ENCODE measurements at places on chromosomes 6 and 20.

- no peak for DNase-seq
These were observed 61.7 kb upstream of the MAP3K4 start for GRCh38 chr6:160929831-160930230.

- no peak for DNase-seq
These were observed 8.5 kb upstream of the PDYN start for GRCh38 chr20:2002365-2002764.

GRCh38 chr6:40131675-40132074 is 197.4 kb upstream of the MOCS1 start:
- no peak for DNase-seq

DNA sequence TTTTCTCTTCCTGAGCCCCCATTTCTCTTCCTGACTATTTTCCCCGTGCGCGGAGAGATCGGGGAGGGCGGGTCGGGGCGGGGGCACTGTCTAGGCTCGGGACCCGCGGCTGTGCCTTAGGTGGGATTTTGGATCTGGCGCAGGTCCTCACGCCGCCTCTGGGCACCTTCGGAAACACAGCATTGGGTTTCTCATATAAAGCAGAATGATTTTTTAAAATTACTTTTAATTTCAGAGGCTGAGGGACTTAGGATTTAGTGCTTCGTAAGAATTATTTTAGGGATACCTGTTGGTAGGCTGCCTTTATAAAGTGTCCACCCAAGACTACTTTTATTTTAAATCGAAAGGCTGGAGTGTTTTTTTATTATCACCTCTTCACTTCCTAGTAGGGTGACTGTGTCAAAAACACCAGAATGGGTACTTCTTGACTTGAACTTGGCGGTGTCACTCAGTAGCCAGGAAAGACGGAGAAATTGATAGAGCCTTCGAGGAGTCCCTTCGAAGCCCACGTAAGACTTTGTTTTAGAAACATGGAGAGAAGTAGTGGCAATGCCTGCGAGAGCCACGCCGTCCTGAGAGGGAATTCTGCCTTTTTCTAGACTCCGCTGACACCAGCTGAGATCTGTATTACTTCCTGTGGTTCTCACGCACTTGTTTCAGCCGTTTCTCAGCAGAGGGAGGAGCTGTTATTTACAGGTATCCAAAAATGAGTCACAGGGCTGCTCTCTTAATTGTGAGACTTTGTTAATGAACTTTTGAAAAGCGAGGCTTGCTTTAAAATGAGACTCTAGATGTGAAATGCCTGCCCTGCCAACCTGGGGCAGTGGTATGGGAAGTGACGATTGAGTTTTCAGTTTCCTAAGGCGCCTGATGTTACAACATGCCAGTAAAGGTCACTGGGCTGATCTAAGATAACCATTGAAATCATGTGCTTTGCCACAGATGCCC is 667 bp downstream of the STX11 start:
- DNase-seq, result no peak

- DNase-seq, result no peak
These were observed 16.0 kb downstream of the CDH4 start for GRCh38 chr20:61268024-61268423.

GRCh38 chr6:158717341-158718330 is 67.8 kb downstream of the SYTL3 start:
- DNase-seq, result no peak

GRCh38 chr6:142950291-142950690 is 5.3 kb upstream of the HIVEP2 start:
- no peak for DNase-seq

GRCh38 chr6:79070206-79070825 is 7.7 kb downstream of the PHIP start:
- DNase-seq, result no peak

- DNase-seq, result no peak
These were observed 38.3 kb downstream of the ARHGAP18 start for GRCh38 chr6:129671442-129672340.

- DNase-seq, result no peak
These were observed 28.2 kb upstream of the TCFL5 start for GRCh38 chr20:62889871-62890270.

DNA sequence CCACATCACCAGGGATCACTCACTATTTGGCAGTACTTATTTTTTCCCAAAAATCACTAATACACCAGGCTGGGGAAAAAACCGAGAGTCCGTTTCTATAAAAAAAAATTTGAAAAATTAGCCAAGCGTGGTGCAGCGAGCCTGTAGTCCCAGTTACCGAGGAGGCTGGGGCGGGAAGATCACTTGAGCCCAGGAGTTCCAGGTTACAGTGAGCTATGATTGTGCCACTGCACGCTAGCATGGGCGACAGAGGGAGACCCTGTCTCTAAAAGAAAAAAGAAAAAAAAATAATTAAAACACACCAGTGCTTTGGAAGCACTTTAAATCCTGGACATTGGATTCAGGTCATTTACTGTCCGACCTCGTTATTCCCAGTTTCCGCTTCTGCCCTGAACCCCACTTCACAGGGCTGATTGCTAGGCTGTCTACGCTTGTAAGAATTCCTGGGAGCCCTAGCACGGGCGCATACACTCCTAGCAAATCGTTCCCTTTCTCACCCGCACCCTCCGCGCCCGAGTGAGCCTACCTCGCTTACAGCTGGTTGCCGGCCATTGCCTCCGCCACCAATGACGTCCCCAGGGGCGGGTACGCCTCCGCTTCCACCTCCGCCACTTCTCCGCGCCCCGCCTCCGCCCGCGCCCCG is at the start of gene TPMT:
TSS of gene TPMT (minus strand) at position 571 of the 643 bp plus-strand sequence. CDS start 5,950 bp downstream, outside the sequence.
- no peak for DNase-seq

- no peak for DNase-seq
These were observed 469 bp downstream of the SYNJ2 start for GRCh38 chr6:157982102-157982562.

- no peak for DNase-seq
These were observed 4.6 kb downstream of the SLC22A16 start for GRCh38 chr6:110471726-110472365.

DNA sequence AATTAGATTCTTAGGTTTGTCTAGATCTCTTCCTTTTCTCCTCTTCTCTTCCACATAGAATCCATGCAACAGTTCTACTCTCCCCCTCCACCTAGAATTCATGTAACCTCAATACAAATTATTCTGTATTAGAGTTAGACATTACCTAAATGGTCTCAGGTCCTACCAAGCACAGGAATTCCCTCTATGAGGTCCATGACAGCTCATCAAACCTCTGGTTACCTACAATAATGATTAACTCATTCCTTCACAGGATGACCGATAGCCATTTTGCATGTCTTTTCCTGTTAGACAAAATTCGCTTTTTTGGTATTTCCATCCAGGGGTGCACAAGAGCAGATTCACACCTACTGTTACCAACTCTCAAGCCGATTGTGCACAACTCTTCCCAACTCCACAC is 27.4 kb upstream of the BMP2 start:
- no peak for DNase-seq

GRCh38 chr6:170017603-170018320 is 266.3 kb downstream of the ERMARD start:
- no peak for DNase-seq

DNA sequence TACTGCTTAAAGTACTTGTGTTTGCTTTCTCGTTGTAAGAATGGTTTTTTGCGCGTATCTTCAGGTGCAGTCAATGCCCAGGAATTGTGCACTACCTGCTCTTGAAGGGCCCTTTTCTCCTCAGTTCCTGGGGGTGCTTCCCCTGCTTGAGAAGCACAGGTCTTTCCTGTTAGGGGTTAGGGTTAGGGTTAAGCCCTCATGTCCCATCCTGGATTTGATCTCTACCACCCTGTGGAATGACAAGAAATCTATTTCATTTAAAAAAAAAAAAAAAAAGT is 39.6 kb upstream of the TBXT start:
- DNase-seq, result no peak

- no peak for DNase-seq
These were observed 243.7 kb downstream of the ARID1B start for GRCh38 chr6:157020881-157021343.

GRCh38 chr20:54820392-54820791 is 345.0 kb downstream of the DOK5 start:
- no peak for DNase-seq

DNA sequence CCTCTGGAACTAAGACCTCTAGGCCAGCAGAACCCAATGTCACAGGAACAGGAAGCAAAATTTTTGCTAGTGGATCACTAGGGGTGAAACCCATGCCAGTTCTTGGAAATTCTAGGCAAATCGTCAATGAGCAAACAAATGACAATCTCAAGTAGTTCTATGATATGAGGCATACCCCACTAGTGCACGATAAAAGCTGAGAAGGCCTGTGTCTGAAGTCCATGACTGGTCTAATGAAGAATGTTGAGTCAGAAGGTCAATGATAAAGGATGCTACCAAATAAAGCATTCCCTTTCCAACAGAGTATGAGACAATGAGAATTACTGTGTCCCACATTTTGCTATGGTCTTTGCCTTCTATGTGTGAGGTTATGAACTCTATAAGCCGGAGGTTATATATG is 149.4 kb upstream of the NOX3 start:
- DNase-seq, result no peak

DNA sequence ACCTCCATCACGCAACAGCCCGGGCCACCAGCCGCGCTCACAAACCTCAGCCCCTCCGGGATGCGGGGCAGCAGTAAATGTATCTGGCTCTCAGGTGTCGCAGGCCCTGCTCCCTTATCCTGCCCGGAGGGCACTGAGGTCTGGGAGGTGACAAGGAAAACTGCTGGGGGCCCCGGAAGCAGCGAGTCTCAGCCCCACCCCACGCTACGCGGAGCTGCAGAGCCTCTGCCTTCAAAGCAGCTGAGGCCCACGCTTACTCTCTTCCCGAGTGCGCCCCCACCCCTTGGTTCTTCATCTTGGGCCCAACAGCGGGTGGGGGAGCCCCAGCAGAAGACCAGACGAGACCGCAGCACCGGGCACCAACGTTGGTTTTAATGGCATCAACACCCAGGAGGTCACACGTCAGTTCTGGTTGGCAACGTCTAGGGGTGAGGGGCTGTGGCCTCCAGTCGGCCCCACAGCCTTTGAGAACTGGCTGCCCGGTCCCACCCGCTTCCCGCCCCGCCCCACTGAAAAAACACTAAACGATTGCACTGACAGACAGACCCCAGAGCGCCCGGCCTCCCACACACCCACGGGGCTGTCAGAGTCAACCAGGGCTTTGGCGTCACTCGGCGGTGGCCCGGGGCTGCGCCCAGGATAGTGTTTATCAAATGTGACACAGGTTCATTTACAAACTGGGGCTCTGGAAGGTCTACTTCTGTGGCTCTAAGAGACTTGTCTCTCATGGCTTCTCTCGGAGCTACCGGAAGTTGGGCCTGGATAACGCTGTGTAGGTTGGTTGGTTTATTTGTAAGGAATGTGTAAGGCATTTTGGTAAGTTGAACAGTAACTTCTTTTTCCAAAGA is 43.7 kb downstream of the DSTN start:
- no peak for DNase-seq

Data from fibroblast of the conjunctiva (primary cell).